ENCODE measurements at places on chromosomes 5 and 9. TPM values are rescaled to one million over a fixed set of nuclear protein-coding genes. Genes with fewer than 3 reads are reported as not detected.

DNA sequence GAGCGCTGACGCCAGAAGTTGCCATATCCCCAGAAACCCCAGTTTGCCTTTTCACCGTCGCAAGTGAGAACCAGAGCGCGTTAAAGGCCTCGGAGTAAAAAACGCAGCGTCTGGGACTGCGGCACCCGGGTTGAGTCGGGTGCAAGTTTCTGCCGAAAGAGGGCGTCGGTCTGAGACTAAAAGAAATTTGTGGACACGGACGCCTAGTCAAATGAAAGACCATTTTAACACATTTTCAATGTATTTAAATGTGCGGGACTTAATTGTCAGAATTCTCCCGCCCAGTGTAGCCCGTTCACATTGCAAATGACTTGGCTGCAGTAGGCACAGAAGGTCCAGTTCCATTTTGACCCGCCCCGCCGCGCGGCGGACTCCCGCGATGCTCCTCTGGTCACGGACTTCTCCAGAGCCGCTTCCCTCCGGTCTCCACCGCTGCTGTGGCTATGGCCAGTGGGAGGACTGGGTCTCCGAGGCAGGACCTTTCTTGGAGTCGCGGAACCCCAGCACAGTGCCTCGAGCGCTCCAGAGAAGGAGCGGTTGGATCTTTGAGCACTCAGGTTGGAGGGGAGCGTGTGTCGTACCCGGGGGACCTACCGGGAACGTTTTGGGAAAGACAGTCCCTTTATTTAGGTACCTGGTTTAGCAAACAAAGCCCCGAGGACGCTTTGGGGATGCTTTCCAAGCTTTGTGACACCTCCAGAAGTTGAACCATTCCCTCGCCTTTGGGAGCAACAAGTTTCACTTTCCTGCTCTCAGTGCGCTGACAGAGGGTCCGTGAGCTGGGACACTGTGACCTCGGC lies 1.2 kb upstream of the NPR3 start:
- DNase-seq: no peak

- no peak for DNase-seq
Measured at GRCh38 chr9:17135295-17136160, 688 bp downstream of the CNTLN start.

The DAB2IP gene
- not detected for total RNA-seq

GRCh38 chr9:105757496-105758251 lies 63.3 kb downstream of the TMEM38B start:
- DNase-seq: no peak

The AJM1 gene
- total RNA-seq: 5.1 TPM

The CWC27 gene
- 15.5 TPM for total RNA-seq

- DNase-seq: no peak
Measured at GRCh38 chr5:147911427-147911826, 5.1 kb upstream of the C5orf46 start.

- DNase-seq: no peak
Measured at GRCh38 chr5:136014049-136015002, 14.5 kb upstream of the TGFBI start.

- no peak for DNase-seq
Measured at GRCh38 chr5:5586721-5587120, 164.2 kb downstream of the ICE1 start.

GRCh38 chr5:78076351-78076750 lies 218.1 kb downstream of the AP3B1 start:
- DNase-seq: no peak

DNA sequence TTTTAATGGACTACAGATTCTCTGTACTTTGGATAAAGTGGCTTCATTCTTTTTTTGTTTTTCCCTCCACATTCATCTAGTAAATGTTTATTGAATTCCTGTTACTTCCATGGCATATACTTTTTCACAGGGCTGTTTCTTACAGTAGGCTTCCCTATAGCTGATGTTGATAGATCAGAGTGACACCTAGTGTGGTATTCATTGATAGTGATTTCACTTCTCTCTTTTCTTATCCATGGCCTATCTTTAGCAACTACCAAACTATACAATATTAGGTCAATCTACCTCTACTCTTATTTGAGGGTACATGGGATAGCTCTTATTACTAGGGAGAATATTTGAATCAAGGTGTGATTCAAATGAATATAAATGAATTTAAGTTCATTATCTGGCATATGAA lies 35.8 kb downstream of the FSD1L start:
- no peak for DNase-seq

The PCDH12 gene
- not detected for total RNA-seq

- DNase-seq: no peak
Measured at GRCh38 chr5:56025151-56025885, 30.6 kb upstream of the IL6ST start.

DNA sequence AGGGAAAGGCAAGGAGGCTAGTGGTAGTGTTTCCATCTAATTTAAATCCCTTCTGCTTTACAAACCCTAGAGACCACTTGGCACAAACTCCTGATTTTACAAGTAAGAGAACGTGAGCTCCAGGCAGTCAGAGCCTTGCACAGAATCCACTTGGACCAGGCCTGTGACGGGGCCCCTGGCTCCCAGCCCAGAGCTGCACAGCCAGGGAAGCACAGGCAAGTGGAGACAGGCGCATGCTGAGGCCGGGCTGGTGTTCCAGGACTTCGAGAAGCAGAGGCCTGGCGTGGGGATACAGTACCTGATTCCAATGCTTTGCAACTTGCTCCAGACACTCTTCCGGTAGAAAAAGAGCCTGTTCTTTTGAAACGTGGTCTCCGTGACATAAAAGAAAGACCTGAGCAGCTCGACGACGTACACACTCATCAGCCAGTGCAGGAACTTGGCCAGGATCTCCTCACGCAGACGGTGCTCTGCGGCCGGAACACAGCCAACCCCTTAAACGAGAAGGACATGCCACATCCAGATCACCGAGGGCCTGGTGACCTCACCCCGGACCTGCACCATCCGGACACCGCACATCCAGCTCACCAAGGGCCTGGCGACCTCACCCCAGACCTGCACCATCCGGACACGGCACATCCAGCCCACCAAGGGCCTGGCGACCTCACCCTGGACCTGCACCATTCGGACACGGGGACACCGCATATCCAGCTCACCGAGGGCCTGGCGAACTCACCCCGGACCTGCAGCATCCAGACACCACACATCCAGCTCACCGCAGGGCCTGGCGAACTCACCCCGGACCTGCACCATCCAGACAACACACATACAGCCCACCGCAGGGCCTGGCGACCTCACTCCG lies 12.5 kb downstream of the TERT start:
- DNase-seq: no peak

The SIGMAR1 gene
- total RNA-seq: 28.4 TPM

The CAMK4 gene
- 262 TPM for total RNA-seq

The IL13 gene
- total RNA-seq: 0.30 TPM

- DNase-seq: no peak
Measured at GRCh38 chr9:13570068-13570974, 290.8 kb upstream of the MPDZ start.

- DNase-seq: no peak
Measured at GRCh38 chr5:103450333-103451061, 112.1 kb downstream of the NUDT12 start.
